ENCODE measurements at places on chromosomes 6 and 20.

- DNase-seq: no peak
These were observed 146.8 kb upstream of the PMEPA1 start for GRCh38 chr20:57856658-57857057.

- no peak for DNase-seq
These were observed 58.5 kb downstream of the DLL1 start for GRCh38 chr6:170232186-170233002.

DNA sequence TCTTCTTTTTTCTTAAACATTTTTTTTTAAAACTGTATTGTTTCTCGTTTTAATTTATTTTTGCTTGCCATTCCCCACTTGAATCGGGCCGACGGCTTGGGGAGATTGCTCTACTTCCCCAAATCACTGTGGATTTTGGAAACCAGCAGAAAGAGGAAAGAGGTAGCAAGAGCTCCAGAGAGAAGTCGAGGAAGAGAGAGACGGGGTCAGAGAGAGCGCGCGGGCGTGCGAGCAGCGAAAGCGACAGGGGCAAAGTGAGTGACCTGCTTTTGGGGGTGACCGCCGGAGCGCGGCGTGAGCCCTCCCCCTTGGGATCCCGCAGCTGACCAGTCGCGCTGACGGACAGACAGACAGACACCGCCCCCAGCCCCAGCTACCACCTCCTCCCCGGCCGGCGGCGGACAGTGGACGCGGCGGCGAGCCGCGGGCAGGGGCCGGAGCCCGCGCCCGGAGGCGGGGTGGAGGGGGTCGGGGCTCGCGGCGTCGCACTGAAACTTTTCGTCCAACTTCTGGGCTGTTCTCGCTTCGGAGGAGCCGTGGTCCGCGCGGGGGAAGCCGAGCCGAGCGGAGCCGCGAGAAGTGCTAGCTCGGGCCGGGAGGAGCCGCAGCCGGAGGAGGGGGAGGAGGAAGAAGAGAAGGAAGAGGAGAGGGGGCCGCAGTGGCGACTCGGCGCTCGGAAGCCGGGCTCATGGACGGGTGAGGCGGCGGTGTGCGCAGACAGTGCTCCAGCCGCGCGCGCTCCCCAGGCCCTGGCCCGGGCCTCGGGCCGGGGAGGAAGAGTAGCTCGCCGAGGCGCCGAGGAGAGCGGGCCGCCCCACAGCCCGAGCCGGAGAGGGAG, 580 bp downstream of the VEGFA start:
- no peak for DNase-seq

DNA sequence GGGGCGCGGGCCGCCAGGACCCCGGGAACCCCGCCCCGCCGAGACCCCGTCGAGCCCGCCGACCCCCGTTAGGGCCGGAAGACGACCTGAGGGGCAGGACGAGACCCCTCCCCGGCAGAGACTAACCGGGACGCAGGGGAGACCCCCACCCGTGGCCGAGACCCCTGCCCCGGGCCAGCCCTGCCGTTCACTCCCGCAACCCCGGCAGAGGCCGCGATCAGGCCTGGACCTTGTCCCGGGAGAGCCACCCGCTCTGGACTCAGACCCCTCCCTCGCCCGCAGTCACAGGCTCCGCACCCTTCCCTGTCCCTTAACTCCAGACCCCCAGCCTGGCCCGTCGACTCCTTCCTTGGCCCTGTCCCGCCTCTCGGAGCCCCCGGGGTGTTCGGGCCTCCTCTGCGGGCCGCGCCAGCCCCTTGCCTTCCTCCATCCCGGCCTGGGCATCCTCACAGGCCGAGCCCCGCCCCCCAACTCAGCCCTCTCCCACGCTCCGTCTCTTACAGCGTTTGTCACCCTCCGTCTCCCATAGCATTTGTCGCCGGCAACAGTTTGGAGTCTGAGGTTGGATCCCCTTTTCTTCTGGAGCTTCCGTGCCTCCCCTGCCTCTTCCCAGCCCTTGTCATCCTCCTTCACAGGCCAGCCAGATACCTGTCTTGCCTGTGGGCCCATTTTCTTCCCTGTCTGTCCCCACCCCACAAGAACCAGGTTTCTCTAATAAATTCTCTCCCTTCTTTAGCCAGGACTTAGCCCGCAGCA, 569 bp downstream of the TCEA2 start:
- DNase-seq: no peak

- no peak for DNase-seq
These were observed 30.1 kb downstream of the CASP8AP2 start for GRCh38 chr6:89859744-89860143.

All from BJ (cell line).